Esophagus squamous epithelium (tissue), 5 donors: ENCODE measurements at places on chromosomes 7 and 10. TPM values are rescaled to one million over a fixed set of nuclear protein-coding genes. Genes with fewer than 3 reads are reported as not detected.

- no peaks in the 10 kb centered on the region for H3K36me3 ChIP-seq
- H3K27ac ChIP-seq: no peak overlapping the region
- no peak overlapping the region for H3K4me3 ChIP-seq
- DNase-seq: no peak
- no peaks in the 10 kb centered on the region for H3K27me3 ChIP-seq
- H3K4me1 ChIP-seq: no peaks in the 10 kb centered on the region
These were observed 17.0 kb upstream of the CASD1 start for GRCh38 chr7:94492601-94493000.

GRCh38 chr10:78744491-78745090 is 324.2 kb upstream of the ZMIZ1 start:
- no peaks in the 10 kb centered on the region for H3K4me1 ChIP-seq
- H3K27me3 ChIP-seq: no peaks in the 10 kb centered on the region
- DNase-seq: no peak
- no peak overlapping the region for H3K27ac ChIP-seq
- no peak overlapping the region for H3K4me3 ChIP-seq

DNA sequence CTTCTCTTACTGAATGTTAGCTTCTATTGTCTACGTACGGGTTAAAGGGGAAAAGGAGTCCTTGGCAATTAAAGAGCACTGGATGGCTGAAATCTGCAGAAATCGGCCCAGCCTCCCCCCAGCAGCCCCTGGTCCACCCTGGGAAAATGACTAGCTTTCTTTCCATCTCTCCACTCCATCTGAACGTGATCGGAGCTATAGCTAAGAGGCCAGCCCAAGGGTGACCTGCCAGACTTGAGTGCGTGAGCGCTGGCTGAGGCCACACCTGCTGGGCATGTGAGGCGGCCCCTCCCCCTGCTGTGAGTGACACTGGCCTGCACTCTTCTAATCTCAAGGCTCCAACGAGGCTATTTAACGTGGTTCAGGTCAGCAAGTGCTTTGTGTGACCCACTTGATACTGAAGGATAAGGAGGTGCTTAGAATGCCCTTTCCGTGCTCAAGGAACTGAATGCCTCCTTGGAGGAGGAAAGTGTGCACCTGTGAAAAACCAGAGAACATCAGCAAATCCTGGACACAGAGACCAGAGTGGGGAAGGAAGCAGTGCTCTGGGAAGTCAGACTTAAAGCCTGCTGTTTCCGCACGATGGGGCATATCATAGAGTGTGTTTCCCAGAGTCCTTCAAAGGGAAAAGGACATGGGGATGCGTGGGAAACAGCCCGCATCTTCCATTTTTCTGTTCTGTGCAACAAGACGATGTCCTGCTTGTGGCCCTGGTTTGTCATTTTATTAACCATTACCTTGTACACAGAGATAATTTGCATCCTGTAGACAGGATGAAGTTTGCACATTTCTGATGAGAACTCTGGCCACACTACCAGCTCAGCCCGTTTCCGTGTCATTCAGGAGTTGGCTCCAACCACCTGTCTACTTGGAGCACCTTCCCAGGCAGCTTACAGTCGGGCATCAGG is 12.5 kb upstream of the MNX1 start:
- no peak for DNase-seq
- no peaks in the 10 kb centered on the region for H3K36me3 ChIP-seq
- peaks cover 17% of the 10 kb centered on the region for H3K4me1 ChIP-seq
- peaks cover 47% of the 10 kb centered on the region for H3K27me3 ChIP-seq

The ZNF775 gene
- 1.6 TPM for total RNA-seq

DNA sequence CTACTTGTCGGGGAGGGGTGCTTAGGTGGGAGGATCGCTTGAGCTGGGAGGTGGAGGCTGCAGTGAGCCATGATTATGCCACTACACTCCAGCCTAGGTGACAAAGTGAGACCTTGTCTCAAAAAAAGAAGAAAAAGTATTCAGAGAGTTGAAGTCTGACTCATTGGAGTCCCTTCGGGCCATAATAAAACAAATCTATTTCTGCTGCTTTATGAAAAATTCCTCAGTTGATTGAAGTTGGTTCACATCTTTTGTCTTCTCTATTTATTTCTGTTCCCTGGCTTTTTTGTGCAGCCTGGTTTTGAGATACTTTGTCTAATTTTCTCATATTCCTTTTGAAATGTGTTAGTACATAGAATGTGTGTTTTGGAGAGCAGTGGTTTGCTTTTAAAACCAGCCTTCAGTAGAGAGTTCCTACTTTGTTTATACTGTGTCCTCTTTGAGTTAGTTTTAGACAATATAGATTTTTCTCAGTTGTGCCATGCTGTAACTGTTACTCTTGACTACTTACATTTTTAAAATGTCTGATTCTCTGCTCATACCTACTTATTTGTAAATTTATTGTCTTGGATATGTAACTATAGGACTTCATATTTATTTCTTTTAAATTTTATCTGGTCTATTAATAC is 36.7 kb downstream of the LUC7L2 start:
- peaks cover 15% of the 10 kb centered on the region for H3K36me3 ChIP-seq
- H3K27ac ChIP-seq: no peak overlapping the region
- H3K4me1 ChIP-seq: no peaks in the 10 kb centered on the region
- H3K4me3 ChIP-seq: no peak overlapping the region
- H3K27me3 ChIP-seq: no peaks in the 10 kb centered on the region
- no peak for DNase-seq

- H3K4me3 ChIP-seq: no peak overlapping the region
- H3K27ac ChIP-seq: peak overlapping the region; percentile 89
- no peak for DNase-seq
- H3K36me3 ChIP-seq: peaks cover 32% of the 10 kb centered on the region
- no peaks in the 10 kb centered on the region for H3K27me3 ChIP-seq
These were observed 6.5 kb downstream of the DUSP5 start for GRCh38 chr10:110504111-110504735.

DNA sequence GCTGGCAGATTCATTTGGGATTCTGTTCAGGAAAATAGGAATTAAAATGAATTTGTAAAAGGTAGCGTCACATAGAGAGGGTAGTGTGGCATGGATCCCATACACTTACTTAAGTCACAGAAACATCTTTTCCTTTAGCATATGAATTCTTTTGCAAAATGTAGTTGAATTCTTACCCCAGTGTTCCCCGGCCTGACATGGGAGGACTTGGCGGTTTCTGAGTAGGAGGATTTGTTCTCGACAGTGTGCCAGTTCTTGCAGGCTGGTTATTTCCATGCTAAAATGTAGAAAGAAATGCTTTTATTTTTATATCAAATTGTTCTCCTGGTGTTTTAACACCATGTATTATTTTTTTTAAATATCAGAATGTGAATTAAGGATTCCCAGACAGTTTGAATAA is 72.6 kb downstream of the PDSS1 start:
- no peak overlapping the region for H3K27ac ChIP-seq
- H3K4me3 ChIP-seq: no peak overlapping the region
- H3K4me1 ChIP-seq: no peaks in the 10 kb centered on the region
- H3K27me3 ChIP-seq: no peaks in the 10 kb centered on the region
- no peak for DNase-seq
